ENCODE measurements at places on chromosomes 16 and 17.
A peak's percentile ranks its signal among the peaks of the same experiment; 100 is the strongest.

DNA sequence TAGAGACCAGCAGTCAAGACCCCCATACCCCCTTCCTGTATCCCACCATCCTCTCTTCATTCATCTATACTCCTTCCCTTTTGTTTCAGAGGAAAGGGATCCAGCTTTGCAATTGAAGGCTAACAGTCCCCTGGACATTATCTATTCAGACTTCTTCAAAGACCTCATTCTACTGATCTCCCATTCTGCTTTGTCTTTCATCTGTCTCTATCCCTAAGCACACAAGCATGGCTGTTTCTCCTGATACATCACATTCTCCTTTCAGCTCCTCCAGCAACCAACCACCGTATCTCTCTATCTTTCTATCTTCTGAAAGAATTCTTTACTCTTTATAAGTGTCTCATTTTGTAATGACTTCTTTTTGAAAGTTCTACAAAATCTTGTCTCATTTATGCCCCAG is 9.7 kb upstream of the ARHGAP17 start:
- no peak for DNase-seq

- DNase-seq: no peak
Observed at GRCh38 chr17:48373130-48373830, 56.7 kb downstream of the SKAP1 start.

GRCh38 chr16:4298761-4299522 is 16.9 kb upstream of the GLIS2 start:
- DNase-seq: no peak

DNA sequence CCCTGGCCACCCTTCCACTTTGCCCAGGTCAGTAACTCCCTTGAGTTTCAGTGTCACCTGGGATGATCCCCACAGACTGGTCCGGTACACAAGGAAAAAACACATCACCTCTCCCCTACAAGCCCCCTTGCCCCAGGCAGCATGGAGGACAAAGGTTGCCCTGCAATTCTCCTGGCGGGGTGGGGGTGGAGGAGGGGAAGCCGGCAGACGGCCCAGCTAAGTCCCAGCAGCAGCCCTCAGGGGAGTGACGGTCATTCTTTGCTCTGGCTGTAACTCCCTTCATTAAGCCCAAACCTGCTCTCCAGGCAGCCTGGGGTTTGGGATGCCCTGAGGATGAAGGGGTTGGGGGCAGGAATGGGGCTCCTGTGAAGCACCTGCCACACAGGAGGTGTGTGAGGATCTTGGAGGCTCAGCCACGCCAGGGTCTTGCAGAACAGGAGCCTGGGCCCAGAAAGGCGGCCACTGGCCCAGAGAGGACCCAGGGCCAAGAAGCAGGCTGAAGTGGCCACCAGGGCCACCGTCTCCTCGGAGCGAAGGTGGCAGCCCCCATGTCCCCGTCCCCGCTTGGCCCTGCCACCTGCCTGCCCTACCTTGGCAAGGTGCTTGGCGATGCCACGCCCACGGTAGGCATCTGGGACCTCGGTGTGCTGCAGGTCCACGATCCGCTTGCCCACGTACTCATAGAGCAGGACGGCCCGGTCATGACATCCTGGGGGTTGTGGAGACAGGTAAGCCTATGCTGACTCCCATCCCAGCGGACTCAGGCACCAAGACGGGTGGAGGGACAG is 9.5 kb downstream of the NATD1 start:
- no peak for DNase-seq

DNA sequence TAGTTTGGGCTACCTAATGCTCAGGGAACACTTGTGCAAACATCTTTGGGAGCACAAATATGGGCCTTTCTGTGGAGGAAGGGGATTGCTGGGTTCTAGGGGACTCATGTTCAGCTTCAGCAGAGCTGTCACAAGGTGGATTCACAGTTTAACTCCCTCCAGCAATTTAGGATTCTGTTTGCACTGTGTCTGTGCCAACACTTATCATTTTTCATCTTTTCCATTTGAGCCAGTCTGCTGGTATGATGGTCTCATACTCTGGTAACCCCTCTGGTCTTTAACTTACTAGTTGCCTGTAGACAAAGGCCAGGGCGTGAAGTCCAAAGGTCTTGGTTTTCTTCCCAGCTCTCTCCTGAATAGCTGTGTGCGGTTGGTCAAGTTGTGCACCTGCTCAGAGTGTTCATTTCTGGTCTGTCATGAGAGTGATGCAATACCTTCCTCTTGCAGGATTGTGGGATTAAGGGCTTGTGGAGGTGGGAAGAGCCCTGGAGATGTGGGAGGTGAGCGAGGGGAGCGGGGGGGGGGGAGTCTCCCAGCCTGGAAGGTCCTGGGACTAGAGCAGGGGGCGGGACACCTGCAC is 152.6 kb downstream of the CMIP start:
- DNase-seq: no peak

GRCh38 chr16:59328961-59329360 is 594.8 kb upstream of the GOT2 start:
- DNase-seq: no peak

DNA sequence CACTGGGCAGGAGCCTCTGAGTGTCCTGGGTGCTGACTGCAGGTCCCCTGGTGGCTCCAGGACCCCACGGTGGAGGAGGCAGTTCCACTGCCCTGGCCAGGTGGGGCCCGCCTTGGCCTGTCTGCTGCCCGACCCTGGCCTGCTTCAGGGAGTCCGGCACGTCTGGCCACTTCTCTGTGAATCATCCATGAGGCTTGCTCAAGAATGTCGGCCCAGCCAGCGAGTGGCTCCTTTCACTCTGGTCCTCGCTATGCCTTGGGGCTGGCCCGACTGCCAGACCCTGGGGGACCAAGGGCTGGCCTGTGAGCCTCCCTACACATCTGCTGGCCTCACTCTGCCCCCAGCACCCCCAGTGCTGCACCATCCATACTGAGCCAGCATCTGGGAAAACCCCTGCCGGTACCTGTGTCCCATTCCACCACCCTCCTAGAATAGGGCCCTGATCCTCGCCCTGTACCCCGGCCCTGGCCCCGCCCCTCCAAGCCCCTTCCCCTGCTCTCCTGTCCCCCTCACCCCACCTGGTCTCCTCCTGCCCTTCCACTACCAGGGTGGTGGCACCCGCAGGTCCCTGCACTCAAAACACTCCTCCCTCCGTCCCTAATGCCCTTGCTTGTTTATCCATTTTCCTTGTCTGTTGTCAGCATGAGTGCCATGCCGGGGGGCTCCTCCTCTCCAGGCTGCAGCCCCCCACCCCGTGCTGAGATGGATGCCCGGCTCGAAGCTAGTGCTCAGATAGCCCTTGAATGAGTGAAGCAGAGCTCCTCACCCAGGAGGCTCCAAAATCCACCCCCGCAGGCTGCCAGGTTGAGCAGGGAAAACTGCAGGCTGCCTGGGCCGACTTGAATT is 35.5 kb downstream of the ADCY7 start:
- no peak for DNase-seq

DNA sequence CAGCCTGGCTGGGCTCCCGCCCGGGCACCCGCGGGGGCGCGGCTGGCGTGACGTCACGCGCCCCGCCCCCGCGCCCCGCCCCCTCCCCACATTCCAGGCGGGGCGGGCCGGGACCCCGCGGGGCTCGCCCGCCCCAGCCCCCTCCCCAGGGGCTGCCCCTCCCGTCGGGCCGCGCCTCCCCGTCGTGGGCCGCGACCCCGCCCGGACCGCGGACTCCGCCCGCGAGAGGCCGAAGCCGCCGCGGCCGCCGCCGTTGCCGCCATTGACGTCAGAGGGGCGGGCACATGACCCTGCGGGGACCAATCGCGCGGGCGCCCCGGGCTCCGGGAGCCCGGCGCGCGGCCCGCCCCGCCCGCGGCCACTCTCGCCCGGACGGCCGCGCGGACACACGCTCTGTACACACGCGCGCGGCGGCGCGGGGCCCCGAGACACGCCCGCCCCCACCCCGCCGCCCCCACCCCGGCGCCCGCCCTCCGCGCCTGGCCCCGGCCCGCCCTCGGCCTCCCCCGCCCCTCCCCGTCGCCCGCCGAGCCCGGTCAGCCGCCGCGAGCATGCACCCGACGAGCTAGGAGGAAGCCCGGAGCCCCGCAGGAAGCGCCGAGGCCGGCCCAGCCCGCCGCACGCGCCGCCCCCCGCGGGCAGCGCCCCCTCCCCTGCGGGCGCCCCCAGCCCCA is at the start of gene CMIP:
TSS of gene CMIP (plus strand) at position 361 of the 674 bp plus-strand sequence.
- DNase-seq: peak; percentile 55

DNA sequence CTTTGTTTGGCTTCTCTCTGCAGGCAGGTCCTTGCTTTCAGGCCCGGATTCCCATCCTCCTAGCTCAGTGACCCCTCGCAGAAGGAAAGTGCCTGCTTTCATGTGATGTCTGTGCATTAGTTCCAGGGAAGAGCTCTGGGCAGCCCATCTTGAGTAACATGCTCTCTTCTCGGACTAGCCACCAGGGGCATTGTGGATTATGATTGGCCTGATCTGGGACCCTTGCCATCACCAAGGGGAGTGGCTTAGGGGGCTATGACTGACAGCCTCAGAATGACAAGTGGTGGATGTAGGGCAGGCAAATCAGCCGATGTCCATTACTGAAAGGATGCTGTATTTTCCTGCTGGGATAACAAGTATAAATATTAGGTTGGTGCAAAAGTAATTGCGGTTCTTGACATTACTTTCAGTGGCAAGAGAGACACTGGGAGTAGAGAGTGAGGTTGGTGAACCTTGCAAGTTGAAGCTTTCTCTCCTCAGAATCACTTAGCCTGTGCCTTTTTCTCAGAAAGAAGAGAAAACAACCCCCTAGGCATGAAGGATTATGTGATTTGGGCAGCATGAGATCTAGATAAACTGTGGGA is 71.5 kb upstream of the MPHOSPH6 start:
- DNase-seq: no peak

DNA sequence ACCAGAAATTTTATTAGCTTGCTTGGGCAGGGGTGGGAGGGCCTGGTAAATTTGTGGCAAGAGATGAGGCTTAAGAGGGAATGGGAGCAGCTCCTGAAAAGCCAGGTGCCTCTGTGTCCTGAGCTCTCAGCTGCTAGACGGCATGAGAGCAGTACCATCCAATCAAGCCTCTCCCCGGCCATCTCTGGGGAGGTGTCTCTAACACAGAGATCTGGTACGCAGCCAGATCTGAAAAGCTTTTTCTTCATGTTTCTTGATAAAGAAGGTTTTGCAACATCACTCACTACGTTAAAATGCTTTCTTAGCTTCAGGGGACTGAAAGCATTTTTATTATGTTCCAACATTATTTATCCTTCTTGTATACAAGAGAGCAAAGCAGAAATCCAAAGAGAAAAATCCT is 488.2 kb downstream of the RBFOX1 start:
- no peak for DNase-seq

- DNase-seq: no peak
Observed at GRCh38 chr16:79685871-79686270, 85.3 kb upstream of the MAF start.

DNA sequence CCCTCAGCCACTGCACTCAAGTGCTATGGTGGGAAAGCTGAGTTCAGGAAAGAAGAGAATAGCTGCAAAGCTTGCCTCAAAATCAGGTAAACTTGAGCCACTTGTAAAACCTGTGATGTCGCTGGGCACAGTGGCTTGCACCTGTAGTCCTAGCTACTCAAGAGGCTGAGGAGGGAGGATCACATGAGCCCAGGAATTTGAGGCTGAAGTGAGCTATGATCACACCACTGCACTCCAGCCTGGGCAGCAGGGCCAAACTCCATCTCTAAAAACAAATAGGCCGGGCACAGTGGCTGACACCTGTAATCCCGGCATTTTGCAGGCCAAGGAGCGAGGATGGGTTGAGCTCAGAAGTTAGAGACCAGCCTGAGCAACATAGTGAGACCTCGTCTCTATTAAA is 26.4 kb upstream of the SMURF2 start:
- no peak for DNase-seq

DNA sequence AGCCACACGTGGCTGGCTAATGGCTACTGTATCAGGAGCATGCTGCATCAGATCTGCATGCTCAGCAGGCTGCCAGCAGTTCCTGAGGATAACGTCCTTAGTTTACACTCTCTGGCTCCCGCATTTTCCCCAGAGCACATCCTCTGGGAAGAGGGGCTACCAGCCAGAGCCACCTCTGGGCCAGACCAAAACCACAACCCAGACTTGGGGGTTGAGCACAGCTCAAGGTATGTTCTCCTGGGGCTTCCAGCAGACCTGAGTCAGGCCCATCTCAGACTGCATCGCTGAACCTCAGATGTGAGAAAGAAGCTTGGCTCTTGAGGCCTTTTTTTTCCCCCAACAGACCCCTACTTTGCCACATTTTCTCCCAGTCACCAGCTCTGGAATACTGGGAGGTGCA is 23.7 kb upstream of the WSCD1 start:
- DNase-seq: no peak

DNA sequence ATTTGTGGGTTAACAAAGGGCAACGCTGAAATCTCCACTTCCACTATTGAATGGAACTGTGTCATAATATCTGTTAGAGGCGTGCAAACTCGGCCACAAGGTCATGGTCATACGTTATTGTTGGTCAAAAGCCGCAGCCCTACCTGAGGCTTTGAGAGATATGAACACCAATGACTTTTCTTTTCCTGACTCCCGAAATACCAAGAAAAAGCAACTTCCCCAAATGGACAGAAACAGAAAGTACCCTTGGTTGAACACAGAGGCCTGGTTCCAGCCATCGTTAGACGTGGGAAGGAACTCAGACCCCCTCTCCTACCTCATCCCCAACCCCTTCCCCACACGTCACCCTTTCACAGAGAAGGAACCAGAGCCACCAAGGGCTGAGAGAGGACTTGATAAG is 1.4 kb upstream of the PIK3R5 start:
- DNase-seq: no peak

DNA sequence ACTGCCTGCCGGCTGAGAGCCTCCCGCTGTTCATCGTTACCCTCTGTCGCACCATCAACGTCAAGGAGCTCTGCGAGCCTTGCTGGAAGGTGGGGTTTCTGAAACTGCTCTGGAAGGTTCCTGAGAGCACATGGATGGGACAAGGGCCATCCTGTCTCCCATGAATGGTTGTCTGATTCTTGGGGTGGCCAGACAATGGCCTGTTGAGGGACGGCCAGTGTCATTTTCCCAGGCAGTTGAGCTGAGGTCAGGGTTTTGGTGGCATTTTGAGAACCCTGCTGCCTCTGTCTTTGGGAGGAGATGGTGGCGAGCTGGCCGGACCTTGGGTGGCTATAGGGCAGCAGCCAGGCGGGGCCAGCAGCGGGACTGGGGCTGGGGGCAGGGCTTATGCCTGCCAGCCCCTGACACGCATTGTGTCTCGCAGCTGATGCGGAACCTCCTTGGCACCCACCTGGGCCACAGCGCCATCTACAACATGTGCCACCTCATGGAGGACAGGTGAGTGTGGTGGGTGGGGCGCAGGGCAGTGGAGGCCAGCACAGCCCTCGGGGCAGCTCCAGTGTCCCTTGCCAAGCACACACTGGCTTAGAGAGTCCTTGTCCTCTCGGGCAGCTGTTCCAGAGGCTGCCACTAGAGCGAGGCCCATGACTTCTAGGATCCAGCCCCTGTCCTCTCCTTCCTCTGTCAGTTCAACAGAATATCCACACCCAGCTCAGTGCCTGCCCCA is 9.1 kb downstream of the TSC2 start:
- no peak for DNase-seq

GRCh38 chr16:8572919-8573724 is 17.2 kb downstream of the TMEM114 start:
- no peak for DNase-seq

DNA sequence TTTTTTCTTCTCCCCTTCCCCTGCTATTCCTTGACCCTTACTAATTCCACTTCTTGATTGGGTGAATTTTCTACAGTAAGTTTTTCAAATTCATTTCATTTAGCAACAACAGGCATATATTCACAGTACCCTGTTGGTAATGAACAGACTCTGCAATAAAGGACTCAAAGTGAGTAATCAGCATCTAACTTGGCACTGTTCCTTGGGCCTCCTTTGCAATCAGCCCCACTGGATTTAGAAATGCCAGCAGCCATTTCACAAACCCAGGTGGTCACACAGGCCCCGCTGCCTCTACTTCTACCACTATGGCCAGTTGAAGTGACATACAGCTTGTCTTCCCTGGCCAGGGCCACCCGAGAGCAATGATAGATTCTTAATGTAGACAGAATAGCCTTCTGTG is 113.8 kb downstream of the CYB561 start:
- no peak for DNase-seq

Data from stromal cell of bone marrow (primary cell).